H9 (cell line): ENCODE measurements at places on chromosomes 13 and 19. TPM values are rescaled to one million over a fixed set of nuclear protein-coding genes. Genes with fewer than 3 reads are reported as not detected.

DNA sequence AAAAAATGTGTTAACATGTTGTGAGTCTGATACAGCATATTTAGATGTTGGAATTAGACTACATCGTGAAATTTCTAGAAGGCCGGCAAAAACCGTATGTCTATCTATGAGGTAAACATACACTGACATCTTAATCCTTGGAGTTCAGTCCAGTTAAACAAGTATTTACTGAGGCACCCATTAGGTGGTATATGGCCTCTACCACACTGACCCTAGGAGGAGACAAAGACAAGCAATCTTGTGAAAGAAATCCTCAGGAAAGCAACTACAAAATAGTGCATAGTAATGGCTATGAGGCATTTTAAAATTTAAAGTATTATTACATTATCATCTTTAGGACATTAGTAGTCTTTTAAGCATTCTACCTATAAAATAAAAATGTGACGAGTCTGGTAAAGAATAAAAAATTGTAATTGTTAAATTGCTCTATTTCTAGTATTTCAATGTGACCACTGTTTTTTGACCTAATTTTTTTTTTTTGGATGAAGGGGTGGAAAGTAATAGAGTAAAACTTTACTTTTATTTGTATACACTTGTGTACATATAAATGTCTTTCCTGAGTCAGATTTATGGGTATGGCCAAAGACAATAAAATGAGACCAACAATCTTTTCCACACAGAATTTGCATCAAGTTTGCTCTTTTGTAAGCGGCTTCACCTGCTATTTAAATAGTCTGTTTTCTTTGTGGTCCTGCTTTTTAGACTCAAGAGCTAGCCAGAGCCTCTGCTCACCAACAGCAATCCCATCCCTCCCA lies 50.5 kb downstream of the KATNAL1 start:
- H3K4me3 ChIP-seq = no peak overlapping the region
- peaks cover 8% of the 10 kb centered on the region for H3K36me3 ChIP-seq
- H3K27me3 ChIP-seq = no peaks in the 10 kb centered on the region
- H3K27ac ChIP-seq = no peak overlapping the region

- DNase-seq = peak; percentile 84
- no peak overlapping the region for H3K27ac ChIP-seq
- no peaks in the 10 kb centered on the region for H3K27me3 ChIP-seq
- H3K4me1 ChIP-seq = peaks cover 3% of the 10 kb centered on the region; the same call in 1 of the 2 replicates
- peaks cover 36% of the 10 kb centered on the region for H3K36me3 ChIP-seq
Measured at GRCh38 chr19:46748325-46749109, 2.3 kb upstream of the STRN4 start.

- H3K27me3 ChIP-seq = no peaks in the 10 kb centered on the region
- no peak overlapping the region for H3K27ac ChIP-seq
- no peak overlapping the region for H3K4me3 ChIP-seq
- no peak for DNase-seq
- no peaks in the 10 kb centered on the region for H3K36me3 ChIP-seq
Measured at GRCh38 chr13:72023895-72024294, 156.9 kb upstream of the DACH1 start.

DNA sequence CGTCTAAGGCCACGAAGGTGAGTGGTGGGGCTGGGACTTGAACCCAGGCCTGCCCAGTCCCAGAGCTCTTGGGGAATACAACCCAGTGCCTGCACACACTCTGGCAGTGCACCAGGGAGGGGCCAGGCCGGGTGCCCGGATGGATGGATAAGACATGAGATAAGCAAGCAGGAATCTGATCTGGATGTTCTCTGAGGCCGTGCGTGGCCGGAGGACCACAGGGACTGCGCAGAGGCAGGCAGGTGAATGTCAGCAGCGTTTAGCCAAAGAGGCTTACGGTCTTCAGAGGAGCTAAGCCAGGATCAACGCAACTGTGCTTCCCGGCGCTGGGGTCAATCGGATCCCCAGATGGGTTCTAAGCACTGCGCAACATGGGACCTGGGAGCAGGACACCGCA lies 1.5 kb downstream of the ZNF787 start:
- peaks cover 15% of the 10 kb centered on the region for H3K36me3 ChIP-seq
- DNase-seq = no peak
- peaks cover 2% of the 10 kb centered on the region; the same call in 1 of the 2 replicates for H3K4me1 ChIP-seq
- no peak overlapping the region for H3K27ac ChIP-seq
- no peaks in the 10 kb centered on the region for H3K27me3 ChIP-seq

GRCh38 chr13:35781036-35782000 lies 304.8 kb upstream of the MAB21L1 start:
- no peaks in the 10 kb centered on the region for H3K36me3 ChIP-seq
- H3K4me1 ChIP-seq = no peaks in the 10 kb centered on the region
- H3K4me3 ChIP-seq = no peak overlapping the region
- no peak overlapping the region for H3K27ac ChIP-seq
- no peak for DNase-seq

GRCh38 chr19:33333642-33334041 lies 31.3 kb upstream of the CEBPA start:
- H3K4me3 ChIP-seq = no peak overlapping the region
- H3K36me3 ChIP-seq = no peaks in the 10 kb centered on the region
- no peaks in the 10 kb centered on the region for H3K27me3 ChIP-seq
- no peak for DNase-seq

DNA sequence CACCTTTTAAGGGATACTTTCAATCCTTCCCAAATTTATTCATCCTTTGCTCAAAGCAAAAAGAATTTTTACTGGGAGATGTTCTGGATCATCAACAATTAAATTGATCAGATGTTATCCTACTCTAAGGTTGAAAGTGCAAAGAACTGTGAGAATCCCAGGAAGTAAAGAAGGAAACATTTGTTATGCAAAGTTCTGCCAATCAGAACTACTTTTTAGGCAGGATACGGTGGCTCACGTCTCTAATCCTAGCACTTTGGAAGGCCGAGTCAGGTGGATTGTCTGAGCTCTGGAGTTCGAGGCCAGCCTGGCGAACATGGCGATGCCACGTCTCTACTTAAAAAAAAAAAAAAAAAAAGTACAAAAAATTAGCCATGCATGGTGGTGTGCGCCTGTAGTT lies 882.3 kb downstream of the DIAPH3 start:
- no peak overlapping the region for H3K4me3 ChIP-seq
- no peak for DNase-seq
- no peaks in the 10 kb centered on the region; the same call in 1 of the 2 replicates for H3K27me3 ChIP-seq
- H3K36me3 ChIP-seq = no peaks in the 10 kb centered on the region

DNA sequence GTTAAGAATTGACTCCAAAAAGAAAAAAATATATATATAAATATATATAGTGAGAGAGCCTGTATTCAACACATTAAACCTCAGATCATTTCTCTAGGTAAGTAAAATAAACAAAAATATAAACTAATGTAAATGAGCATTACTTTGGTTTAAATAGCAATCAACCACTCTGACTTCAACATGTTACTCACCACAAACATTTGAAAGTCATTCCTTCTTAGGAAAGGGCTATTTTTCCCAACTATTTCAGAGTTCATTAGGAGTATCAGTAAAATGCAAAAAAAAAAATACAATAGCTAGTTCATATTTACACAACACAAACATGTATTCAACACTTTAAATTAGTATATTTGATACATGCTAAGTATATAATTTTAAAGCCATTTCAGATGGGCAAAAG lies 40.5 kb downstream of the KLF12 start:
- no peak for DNase-seq
- H3K27me3 ChIP-seq = no peaks in the 10 kb centered on the region
- no peak overlapping the region for H3K27ac ChIP-seq
- no peak overlapping the region for H3K4me3 ChIP-seq

GRCh38 chr13:41848435-41849255 lies 112.3 kb downstream of the VWA8 start:
- peaks cover 23% of the 10 kb centered on the region for H3K36me3 ChIP-seq
- DNase-seq = no peak
- no peak overlapping the region for H3K27ac ChIP-seq

DNA sequence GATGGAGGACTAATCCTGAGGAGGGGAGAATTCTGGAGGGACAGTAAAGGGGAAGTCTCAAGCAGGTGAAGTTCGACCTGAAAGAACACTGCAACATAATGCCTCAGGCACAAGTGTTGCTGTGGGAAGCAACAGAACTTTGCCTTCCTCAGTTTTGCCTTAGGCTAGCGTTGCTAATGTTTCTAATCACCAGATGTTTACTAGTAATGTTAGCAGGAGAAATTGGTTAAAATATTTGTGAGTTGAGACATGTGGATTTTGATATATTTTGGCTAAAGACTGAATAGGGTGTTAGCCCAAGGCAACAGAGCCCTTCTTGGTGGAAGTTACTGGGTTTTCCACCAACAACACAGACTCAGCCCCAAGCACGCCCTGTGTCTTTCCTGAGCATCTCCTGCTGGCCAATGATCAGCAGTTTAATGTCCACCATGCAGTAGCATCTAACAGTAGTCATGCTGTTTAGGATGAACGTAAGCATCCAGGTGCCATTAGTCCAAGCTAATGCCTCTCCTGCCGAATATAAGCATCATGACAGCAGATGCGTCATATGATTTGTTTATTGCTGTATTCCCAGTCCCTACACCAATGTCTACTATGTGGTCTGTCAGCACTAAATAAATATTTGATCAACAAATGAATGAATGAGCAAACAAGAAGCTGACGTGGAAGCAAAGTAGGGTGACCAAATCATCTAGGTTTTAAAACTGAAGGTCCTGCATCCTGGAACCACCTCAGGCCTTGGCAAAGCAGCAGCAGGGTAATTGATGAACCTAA lies 511.9 kb upstream of the HTR2A start:
- H3K4me3 ChIP-seq = no peak overlapping the region
- no peaks in the 10 kb centered on the region for H3K27me3 ChIP-seq
- no peaks in the 10 kb centered on the region for H3K36me3 ChIP-seq
- H3K4me1 ChIP-seq = no peaks in the 10 kb centered on the region

- no peaks in the 10 kb centered on the region; the same call in 1 of the 2 replicates for H3K27me3 ChIP-seq
- no peak for DNase-seq
- H3K36me3 ChIP-seq = no peaks in the 10 kb centered on the region
- no peak overlapping the region for H3K27ac ChIP-seq
- no peak overlapping the region for H3K4me3 ChIP-seq
- H3K4me1 ChIP-seq = no peaks in the 10 kb centered on the region
Measured at GRCh38 chr13:46307554-46307953, 79.5 kb downstream of the RUBCNL start.

DNA sequence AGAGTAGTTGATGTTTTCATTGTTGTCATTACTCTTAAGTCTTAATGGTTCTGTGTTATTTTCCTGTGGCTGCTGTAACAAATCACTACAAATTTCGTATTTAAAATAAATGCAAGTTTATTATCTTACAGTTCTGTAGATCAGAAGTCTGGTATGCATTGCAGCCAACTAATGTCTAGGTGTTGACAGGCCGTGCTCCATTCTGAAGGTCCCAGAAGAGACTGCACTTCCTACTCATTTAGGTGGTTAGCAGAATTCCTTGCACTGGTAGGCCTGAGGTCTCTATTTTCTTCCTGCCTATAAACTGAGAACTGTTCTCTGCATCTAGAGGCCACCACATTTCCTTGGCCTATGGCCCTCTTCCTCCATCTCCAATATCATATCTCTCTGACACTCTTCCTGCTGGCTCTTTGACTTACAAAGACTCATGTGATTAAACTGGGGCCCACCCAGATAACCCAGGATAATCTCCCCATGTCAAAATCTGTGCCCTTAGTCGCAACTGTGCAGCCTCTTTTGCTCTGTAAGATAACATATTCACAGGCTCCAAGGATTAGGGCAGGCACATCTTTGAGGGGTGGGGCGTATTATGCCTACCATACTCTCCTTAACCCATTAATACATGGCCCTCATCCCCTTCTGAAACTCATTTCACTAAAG lies 468.4 kb downstream of the FOXO1 start:
- no peak for DNase-seq
- no peaks in the 10 kb centered on the region for H3K4me1 ChIP-seq
- no peaks in the 10 kb centered on the region for H3K27me3 ChIP-seq

GRCh38 chr13:20923272-20923671 lies 20.7 kb upstream of the XPO4 start:
- DNase-seq = no peak
- no peak overlapping the region for H3K27ac ChIP-seq
- H3K36me3 ChIP-seq = no peaks in the 10 kb centered on the region
- H3K4me3 ChIP-seq = no peak overlapping the region
- H3K27me3 ChIP-seq = no peaks in the 10 kb centered on the region
- no peaks in the 10 kb centered on the region for H3K4me1 ChIP-seq

GRCh38 chr13:114309806-114310410 lies 4.4 kb upstream of the CHAMP1 start:
- no peak overlapping the region for H3K4me3 ChIP-seq
- H3K4me1 ChIP-seq = no peaks in the 10 kb centered on the region
- H3K27ac ChIP-seq = no peak overlapping the region
- peaks cover 6% of the 10 kb centered on the region; the same call in 2 of the 3 replicates for H3K36me3 ChIP-seq

- H3K4me3 ChIP-seq = no peak overlapping the region; the same call in 2 of the 3 replicates
- DNase-seq = no peak
- H3K36me3 ChIP-seq = peaks cover 3% of the 10 kb centered on the region; the same call in 1 of the 2 replicates
- H3K27ac ChIP-seq = no peak overlapping the region
- peaks cover 4% of the 10 kb centered on the region; the same call in 1 of the 2 replicates for H3K4me1 ChIP-seq
- no peaks in the 10 kb centered on the region for H3K27me3 ChIP-seq
Measured at GRCh38 chr13:99197117-99197651, 3.5 kb upstream of the UBAC2 start.

DNA sequence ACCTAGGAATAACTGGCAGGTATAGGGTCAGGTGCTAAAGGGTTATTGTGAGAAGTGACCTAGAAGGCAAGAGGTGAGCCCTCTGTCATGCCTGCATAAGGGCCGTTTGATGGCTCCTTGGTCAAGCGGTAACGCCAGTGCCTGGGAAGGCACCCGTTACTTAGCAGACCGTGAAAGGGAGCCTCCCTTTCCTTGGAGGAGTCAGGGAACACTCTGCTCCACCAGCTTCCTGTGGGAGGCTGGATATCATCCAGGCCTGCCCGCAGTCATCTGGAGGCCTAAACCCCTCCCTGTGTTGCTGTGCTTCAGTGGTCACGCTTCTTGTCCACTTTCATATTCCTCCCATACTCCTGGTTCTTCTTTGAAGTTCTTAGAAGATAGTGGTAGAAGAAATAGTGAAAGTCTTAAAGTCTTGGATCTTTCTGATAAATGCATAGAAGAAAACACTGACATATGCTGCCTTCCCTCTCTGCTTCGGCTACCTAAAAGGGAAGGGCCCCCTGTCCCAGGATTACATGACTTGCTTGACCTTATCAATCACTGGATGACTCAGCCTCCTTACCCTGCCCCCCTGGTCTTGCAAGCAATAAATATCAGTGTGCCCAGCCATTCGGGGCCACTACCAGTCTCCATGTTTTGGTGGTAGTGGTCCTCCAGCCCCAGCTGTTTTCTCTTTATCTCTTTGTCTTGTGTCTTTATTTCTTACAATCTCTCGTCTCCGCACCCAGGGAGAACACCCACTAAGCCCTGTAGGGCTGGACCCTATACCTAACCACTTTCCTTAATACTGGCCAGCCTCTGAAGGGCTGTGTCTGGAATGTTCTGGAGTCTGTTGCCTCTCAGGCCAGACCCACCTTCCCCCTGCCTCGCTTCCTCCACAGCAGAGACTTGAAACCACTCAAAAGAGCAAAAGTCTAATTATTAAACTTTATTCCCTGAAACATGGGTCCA lies 16.1 kb upstream of the ABCC4 start:
- H3K4me3 ChIP-seq = no peak overlapping the region
- no peaks in the 10 kb centered on the region for H3K27me3 ChIP-seq
- H3K36me3 ChIP-seq = no peaks in the 10 kb centered on the region

Gene IL11
- total RNA-seq = 3.8 and 3.9 TPM in 2 replicates

Gene LAIR2
- total RNA-seq = not detected in 2 replicates

Gene SERP2
- total RNA-seq = 1.8 and 2.0 TPM in 2 replicates

Gene ZNF582
- 4.4 and 5.5 TPM in 2 replicates for total RNA-seq

Gene ELAVL1
- total RNA-seq = 147 and 149 TPM in 2 replicates

Gene ANKRD24
- total RNA-seq = 2.4 and 2.8 TPM in 2 replicates

Gene ZNF791
- total RNA-seq = 20.2 and 22.8 TPM in 2 replicates

Gene ATXN8OS
- total RNA-seq = not detected in 2 replicates

Gene ZNF737
- 14.1 and 14.3 TPM in 2 replicates for total RNA-seq

Gene KASH5
- 0.39 TPM in 1 of 2 replicates, not detected in the other for total RNA-seq

Gene TTC9B
- 0.15 and 0.31 TPM in 2 replicates for total RNA-seq

Gene ZNF66
- total RNA-seq = 32.9 and 34.0 TPM in 2 replicates
